ENCODE measurements at places on chromosomes 6 and 20. TPM values are rescaled to one million over a fixed set of nuclear protein-coding genes. Genes with fewer than 3 reads are reported as not detected.

GRCh38 chr6:90097356-90097755, 199.3 kb downstream of the BACH2 start:
- DNase-seq, result no peak

DNA sequence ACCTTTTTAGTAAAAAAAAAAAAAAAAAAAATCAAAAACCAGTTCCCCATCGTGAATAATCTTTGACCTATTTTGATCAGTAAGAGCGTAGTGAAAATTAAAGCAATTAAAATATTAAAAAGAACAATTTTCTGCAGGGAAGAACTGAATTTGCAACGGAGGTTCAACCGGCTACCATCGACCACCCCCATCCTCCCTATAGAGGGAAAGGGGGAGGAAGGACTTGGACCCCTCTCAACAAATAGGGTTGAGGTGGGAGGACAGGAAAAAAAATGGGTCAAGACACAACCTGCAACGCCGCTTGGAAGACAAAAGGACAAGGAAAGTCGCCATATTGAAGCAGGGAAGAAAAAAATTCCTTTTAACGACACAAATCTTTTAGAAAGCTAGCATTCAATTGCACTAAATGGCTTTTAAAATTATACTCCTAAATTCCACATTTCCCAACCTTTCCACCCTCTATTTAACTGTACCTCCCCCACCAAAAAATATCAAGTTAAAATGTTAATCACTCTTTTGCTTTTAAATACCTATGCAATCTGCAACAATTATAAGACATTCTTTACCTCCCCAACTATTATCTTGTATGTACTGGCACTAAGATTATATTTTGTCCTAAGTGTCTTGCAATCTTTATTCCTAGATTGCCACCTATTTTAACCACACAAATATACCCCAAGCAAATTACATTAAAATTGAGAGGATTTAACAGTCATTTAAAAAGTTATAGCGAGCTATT, 1.7 kb downstream of the PPP1R10 start:
- peak; percentile 85 for DNase-seq

GRCh38 chr6:104653781-104654180, 205.9 kb downstream of the HACE1 start:
- DNase-seq, result no peak

GRCh38 chr6:166389119-166389518, 6.4 kb upstream of the MPC1 start:
- DNase-seq, result no peak

DNA sequence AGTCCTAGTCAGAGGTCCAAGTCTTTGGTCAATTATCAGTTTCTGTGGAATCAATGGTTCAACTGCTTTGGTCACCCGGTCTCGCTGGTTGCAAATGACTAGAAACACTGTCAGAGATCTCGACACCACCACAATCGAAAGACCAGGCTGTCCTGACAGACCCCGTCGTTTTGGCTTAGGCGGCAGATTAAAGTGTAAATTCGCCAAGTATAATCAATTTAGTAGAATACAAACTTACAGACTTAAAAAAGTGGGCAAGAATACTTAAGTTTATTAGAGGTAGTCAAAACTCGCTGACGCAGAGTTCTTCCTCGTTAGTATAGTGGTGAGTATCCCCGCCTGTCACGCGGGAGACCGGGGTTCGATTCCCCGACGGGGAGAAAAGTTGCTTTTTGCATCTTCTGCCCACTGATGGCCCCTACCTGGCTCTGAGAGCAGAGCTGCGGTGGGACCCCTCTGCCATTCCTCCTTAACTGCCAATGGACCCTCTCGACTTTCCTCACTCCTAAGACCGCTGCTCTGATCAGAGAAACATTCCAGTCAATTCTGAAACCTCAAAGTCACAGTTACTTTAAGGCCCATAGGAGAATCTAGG, 30.6 kb upstream of the ZNF184 start:
- peak; percentile 58 for DNase-seq

DNA sequence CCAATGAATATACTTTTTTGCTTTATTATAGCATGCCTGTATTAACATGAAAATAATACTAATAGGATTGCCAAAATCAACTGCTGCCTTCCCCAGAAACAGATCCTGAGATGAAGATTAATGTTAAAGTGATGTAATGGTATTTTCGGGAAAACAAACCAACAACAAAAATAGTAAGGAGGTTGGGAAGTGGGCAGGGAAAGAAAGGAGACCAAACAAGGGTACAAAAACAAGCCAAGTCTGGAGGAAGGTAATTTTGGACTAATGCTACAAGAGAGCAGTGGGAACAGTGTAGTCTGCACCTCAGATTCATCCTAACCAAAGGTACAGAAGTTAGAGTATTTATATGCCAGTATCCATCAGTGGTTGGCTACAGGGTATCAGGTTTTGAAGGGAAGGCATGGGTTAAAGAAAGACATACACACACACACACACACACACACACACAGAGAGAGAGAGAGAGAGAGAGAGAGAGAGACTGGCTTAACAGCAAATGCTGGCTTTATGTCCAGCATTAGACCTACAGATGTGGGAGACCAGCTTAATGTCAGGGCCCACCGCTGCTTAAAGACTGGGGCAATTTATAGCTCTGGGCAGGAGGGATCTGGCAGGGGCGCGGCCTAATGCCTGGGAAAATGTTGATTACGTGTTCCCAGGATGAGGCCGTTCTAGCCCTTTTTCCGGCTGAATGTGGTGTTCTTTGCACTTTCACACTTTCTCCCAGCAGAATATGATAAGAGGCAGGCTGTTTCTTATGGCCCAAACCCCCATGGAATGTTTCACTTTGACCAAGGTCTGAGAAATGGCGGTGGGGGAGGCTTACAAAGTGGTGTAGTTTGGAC, 3.8 kb upstream of the SLC17A1 start:
- no peak for DNase-seq

GRCh38 chr6:148535976-148536375, 193.3 kb downstream of the SASH1 start:
- DNase-seq, result peak; percentile 66

- no peak for DNase-seq
Measured at GRCh38 chr6:167825332-167826229, 1.1 kb upstream of the AFDN start.

DNA sequence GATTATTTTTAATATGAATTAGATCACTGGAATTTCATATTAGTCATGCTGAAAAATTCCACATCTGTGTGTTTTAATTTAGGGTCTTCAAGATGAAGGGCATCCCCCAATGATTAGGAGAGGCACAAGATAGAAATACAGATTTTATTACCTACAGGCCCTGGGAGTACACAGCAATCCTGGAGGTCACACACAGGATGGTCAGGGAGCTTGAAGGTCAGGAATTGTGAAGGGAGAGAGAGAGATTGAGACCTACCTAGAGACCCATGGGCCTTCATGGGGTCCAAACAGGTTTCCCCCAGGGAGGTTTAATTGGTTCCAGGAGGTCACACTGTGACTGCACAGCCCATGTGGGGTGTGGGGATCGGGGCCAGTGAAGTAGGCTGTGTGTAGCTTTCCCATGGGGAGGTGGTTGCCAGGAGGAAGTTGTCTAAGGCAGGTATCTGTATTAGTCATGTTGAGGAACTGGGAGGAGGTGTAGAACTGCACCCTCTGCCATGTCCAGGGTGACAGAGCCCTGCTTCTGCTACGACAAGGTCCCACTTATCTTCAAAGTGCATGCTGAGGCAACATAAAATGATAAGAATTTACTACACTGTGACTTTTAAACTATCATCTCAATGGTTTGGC, 18.3 kb downstream of the SNX9 start:
- DNase-seq, result no peak

DNA sequence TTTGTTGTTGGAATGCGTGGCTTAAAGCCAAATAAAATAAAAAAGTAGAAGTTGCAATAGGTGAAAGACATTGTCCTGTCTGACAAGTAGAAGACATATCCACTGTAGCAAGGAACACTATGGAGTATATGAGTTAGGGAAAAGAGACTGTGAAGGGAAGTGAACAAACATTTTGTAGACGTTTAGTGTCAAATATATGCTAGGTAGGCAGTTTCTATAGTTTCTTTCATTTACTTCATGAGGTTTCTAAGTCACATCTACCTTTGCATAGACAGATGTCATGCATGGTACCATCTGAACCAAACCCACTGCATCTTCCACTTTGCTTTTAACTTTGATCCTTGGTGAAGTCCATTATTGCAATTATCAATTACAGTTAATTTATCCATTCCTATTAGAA, 9.9 kb downstream of the PRIM2 start:
- DNase-seq, result no peak

DNA sequence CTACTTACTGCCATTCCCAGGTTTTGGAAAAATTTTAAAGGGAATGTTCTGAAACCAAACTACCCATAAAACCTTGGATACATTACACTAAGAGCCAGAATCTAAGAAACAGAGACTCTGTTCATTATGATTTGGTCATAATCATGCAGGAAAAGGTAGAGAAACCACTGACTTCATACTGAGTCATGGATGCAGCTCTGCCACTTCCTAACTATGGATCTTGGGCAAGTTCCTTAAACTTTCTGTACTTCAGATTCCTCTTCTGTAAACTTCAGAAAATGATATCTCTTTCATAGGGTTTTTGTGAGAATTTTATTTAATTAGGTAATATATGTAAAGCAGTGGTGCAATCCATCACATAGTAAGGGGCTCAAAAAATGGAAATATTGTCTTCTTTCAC, 20.0 kb downstream of the PLA2G7 start:
- DNase-seq, result no peak

DNA sequence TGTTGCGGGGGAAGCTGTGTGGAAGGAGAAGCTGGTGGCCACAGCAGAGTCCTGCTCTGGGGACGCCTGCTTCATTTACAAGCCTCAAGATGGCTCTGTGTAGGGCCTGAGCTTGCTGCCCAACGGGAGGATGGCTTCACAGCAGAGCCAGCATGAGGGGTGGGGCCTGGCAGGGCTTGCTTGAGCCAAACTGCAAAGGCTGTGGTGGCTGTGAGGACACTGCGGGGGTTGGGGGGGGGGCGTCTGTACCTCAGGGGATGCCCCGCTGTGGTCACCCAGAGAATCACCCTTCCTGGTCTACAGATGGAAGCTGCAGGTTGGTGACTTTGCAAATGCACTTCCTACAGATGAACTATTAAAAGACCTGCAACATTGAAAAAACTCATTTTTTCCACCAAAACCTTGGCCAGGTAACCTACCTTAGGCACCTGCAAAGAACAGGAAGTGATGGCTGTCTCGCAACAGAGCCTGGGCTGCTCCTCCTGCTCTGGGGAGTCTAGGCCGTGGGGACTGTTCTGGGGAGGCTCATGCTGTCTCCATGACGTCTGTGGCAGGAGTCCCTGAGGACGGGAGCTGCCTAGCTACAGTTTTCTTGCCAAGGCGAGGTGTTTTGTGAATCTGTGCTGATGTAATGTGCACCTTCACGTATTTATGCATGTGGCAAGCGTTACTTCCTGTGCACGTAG, 7.3 kb downstream of the NPBWR2 start:
- DNase-seq, result no peak

- DNase-seq, result no peak
Measured at GRCh38 chr6:93327857-93328256, 91.5 kb downstream of the EPHA7 start.

GRCh38 chr6:165183071-165183470, 126.3 kb downstream of the C6orf118 start:
- DNase-seq, result no peak

DNA sequence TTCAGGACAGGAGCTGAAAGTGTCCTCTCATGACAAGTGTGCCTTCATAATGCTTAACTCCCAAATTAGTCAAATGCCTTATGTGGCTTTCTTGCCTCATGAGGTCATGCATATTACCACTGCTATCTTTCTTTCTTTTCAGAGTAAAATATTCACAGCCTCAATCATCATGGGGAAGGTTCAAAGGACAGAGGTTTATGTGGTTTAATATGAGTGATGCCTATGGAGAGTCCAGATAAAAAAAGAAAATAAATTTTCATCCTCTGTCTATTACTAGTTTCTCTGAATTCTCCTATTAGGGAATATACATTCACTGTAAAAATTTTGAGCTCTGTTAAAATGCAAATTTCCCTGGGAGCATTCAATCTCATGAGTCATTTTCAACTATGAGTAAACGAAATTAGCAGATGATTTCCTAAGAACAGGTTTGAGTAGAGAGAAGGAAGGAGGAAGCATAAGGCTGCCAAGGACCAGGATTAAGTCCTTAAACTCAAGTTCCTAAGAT, 396.9 kb upstream of the ADGRB3 start:
- peak; percentile 64 for DNase-seq

DNA sequence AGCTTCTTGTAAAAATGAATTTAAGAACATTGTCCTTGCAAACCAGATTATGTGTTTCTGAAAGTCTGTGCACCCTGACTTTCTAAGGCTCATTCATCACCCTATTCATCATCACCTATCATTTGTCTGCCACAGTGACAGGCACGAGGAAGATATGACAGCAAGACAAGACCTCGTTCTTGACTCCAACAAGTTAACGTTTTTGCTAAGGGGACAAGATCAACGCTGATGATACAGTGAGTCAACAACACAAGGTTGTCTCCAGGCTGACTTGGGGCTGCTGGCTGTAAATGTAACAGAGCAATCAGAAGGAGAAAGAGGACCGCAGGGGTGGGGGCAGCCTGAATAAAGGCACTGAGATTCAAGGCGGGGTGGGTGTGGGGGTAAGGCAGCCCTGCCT, 94.2 kb downstream of the FOXC1 start:
- DNase-seq, result no peak

- no peak for DNase-seq
Measured at GRCh38 chr6:5453546-5453945, 192.2 kb downstream of the FARS2 start.

DNA sequence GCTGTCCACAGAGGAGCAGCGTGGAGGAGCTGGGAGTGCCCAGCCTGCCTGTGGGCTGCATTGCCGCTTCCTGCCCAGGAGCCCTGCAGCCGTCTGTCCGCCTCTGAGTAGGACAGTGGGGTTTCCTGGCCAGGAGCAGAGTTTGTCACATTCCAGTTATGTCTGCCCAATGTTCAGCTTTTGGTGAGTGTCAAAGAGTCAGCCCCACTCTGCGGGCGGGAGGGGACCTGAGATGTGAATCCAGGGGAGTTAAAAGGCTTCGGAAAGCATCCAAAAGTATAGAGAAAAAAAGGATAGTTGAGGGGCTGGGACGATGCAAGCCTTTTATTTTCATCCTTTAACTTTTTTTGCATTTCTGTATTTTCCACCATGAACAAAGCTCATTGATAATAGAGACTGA, 7.2 kb upstream of the GATA5 start:
- DNase-seq, result no peak

GRCh38 chr6:170451762-170452651, 101.1 kb downstream of the PSMB1 start:
- no peak for DNase-seq

DNA sequence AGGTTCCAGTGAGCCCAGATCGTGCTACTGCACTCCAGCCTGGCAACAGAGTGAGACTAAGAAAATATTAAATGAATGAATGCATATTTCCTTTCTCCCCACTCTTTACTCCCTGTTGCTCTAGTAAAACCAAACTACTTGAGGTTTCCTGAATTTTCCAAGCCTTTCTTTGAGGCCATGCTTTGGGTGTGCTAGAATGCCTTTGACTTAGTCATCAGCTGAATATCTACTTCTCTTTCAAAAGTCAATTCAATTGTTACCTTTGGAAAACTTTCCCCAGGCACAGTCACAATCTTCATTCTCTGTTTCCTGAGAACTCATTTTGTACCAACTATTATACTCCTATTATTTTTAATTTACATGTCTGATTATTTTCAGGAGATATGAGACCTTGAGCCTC, 27.5 kb upstream of the CEP85L start:
- no peak for DNase-seq

GRCh38 chr6:116247285-116247684, 6.6 kb downstream of the TSPYL4 start:
- no peak for DNase-seq

The BCAS1 gene
- not detected for total RNA-seq

The SLC17A2 gene
- not detected for total RNA-seq

The SNX5 gene
- 85.0 TPM for total RNA-seq

The FRK gene
- 0.21 TPM for total RNA-seq

The EMILIN3 gene
- not detected for total RNA-seq

The RAET1E gene
- not detected for total RNA-seq

The HLA-DRB5 gene
- not detected for total RNA-seq

The RTF2 gene
- total RNA-seq, result 70.0 TPM

Data from H4 (cell line).